ENCODE measurements at places on chromosomes 3 and 15. TPM values are rescaled to one million over a fixed set of nuclear protein-coding genes. Genes with fewer than 3 reads are reported as not detected.
A peak's percentile ranks its signal among the peaks of the same experiment; 100 is the strongest.

GRCh38 chr3:176919836-176920765 lies 277.2 kb downstream of the TBL1XR1 start:
- no peaks in the 10 kb centered on the region for H3K27me3 ChIP-seq
- H3K36me3 ChIP-seq: no peaks in the 10 kb centered on the region
- H3K4me1 ChIP-seq: no peaks in the 10 kb centered on the region
- no peak for DNase-seq

Gene CEP152
- 9.2 TPM for total RNA-seq

GRCh38 chr3:143464850-143465249 lies 345.3 kb downstream of the CHST2 start:
- peaks cover 7% of the 10 kb centered on the region for H3K36me3 ChIP-seq
- no peaks in the 10 kb centered on the region for H3K4me1 ChIP-seq
- H3K4me3 ChIP-seq: no peak overlapping the region
- no peaks in the 10 kb centered on the region for H3K27me3 ChIP-seq

GRCh38 chr3:195250473-195251251 lies 20.3 kb downstream of the XXYLT1 start:
- peak; percentile 28 for DNase-seq
- no peaks in the 10 kb centered on the region for H3K36me3 ChIP-seq
- H3K27ac ChIP-seq: no peak overlapping the region
- H3K27me3 ChIP-seq: no peaks in the 10 kb centered on the region
- no peak overlapping the region for H3K4me3 ChIP-seq

GRCh38 chr3:127170814-127171213 lies 22.1 kb upstream of the PRR23E start:
- H3K27ac ChIP-seq: no peak overlapping the region
- no peaks in the 10 kb centered on the region for H3K4me1 ChIP-seq
- H3K36me3 ChIP-seq: no peaks in the 10 kb centered on the region
- DNase-seq: no peak

Gene EFHB
- total RNA-seq: 4.9 TPM

DNA sequence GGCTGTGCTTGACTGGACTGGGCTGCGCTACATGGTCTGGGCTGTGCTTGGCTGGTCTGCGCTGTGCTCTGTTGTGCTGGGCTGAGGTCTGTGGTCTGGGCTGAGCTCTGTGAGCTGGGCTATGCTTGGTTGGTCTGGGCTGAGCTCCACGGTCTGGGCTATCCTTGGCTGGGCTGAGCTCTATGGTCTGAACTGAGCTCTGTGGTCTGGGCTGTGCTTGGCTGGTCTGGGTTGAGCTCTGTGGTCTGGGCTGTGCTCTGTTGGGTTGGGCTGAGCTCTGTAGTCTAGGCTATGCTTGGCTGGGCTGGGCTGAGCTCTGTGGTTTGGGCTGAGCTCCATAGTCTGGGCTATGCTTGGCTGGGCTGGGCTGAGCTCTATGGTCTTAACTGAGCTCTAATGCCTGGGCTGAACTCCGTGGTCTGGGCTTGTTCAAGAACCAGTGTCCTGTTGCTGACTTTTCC lies 92.0 kb downstream of the PLXNA1 start:
- H3K27me3 ChIP-seq: no peaks in the 10 kb centered on the region
- no peaks in the 10 kb centered on the region for H3K4me1 ChIP-seq
- no peak for DNase-seq
- no peaks in the 10 kb centered on the region for H3K36me3 ChIP-seq

Gene GUCA1C
- not detected for total RNA-seq

Gene GOLGA8G
- total RNA-seq: not detected

GRCh38 chr3:128151758-128152274 lies 1.5 kb upstream of the EEFSEC start:
- no peaks in the 10 kb centered on the region for H3K36me3 ChIP-seq
- H3K27me3 ChIP-seq: no peaks in the 10 kb centered on the region
- H3K4me3 ChIP-seq: no peak overlapping the region
- peaks cover 16% of the 10 kb centered on the region for H3K4me1 ChIP-seq
- no peak overlapping the region for H3K27ac ChIP-seq
- no peak for DNase-seq

DNA sequence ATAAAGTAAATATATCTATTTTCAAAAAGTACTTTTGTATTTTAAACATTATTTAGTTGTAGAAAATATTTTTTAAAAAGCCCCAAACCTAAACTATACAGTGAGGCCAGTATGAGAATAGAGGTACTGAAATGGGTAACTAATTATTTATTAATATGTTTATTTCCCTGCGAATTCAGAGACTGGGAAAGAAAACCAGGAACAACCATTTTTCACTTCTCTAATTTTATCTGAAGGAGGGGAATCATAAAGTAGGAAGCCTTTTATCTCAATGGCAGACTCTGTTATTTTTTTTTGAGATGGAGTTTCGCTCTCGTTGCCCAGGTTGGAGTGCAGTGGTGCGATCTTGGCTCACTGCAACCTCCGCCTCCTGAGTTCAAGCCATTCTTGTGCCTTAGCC lies 63.6 kb upstream of the TRAK1 start:
- no peak for DNase-seq
- H3K4me1 ChIP-seq: peaks cover 6% of the 10 kb centered on the region
- no peaks in the 10 kb centered on the region for H3K36me3 ChIP-seq
- no peak overlapping the region for H3K4me3 ChIP-seq
- H3K27me3 ChIP-seq: no peaks in the 10 kb centered on the region

Gene WNT5A
- total RNA-seq: not detected

Gene RBP2
- not detected for total RNA-seq

DNA sequence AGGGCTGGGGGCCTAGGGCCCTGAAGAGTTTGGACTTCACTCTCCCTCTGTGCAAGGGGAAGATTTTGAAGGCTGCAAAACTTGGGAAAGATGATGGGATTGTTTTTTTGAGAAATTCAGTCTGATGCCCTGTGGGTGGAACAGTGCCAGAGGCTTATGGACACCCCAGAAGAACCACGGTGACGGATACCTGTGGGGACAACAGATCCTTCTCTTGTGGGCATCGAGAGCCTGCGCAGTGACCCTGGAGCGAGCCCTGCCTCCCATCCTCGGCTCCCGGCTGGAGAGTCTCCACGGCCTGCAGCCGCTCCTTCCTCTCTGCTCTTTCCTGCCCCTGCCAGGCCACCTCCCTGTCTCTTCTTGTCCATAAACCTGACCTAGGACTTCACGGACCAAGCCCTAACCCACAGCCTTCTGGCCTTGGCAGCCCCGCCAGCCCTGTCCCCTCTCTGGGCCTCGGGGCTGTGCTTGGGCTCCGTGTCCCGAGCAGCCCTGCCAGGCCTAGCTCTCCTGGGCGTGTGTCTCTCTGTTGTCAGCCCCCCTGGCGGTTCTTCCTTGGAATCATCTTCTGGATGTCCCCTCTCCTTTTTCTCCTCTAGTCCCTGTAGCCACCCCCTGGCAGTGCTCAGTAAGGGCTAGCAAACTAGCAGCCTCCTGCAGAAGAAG lies 98.4 kb downstream of the VGLL4 start:
- no peak overlapping the region for H3K4me3 ChIP-seq
- no peak overlapping the region for H3K27ac ChIP-seq
- peaks cover 5% of the 10 kb centered on the region for H3K4me1 ChIP-seq
- H3K27me3 ChIP-seq: no peaks in the 10 kb centered on the region

DNA sequence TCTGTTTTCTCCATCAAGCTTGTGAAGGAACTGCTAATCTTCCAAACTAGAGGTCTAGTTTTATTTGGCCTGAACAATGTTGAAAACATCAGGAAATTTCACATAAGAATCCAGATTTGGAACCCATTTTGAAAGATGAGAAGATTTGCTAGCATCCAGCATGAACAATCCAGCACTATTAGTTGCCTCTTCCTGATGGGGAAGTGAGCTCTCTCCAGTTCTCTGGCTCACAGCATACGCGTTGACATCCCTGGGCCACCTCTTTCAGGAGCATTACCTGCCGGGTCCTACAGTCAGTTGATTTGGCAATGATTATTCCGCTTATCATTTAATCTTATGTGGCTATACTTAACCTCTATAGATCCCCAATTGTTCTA lies 10.9 kb downstream of the GPR87 start:
- H3K4me3 ChIP-seq: no peak overlapping the region
- DNase-seq: no peak
- H3K27ac ChIP-seq: no peak overlapping the region

DNA sequence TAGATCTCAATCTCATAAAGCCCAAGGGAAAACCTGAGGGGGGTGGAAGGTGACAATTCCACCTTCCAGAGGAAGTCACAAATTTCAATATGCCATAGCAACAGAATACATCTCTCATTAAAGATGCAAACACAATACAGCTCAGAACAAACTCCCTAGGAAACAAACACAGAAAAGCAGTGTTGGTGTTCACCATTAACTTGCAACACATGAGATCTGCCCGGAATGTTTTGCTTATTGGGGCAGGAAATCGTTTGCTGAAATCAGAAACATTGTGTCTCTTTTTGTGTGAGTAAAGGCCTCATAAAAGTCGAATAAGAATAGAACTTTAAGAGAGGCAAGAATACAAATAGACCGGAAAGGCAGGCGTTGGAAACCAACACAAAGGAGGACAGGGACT lies 5.8 kb upstream of the RYR3 start:
- no peaks in the 10 kb centered on the region for H3K36me3 ChIP-seq
- H3K27ac ChIP-seq: no peak overlapping the region
- no peak for DNase-seq
- peaks cover 6% of the 10 kb centered on the region for H3K27me3 ChIP-seq
- no peaks in the 10 kb centered on the region for H3K4me1 ChIP-seq

Gene C2CD4A
- total RNA-seq: not detected

DNA sequence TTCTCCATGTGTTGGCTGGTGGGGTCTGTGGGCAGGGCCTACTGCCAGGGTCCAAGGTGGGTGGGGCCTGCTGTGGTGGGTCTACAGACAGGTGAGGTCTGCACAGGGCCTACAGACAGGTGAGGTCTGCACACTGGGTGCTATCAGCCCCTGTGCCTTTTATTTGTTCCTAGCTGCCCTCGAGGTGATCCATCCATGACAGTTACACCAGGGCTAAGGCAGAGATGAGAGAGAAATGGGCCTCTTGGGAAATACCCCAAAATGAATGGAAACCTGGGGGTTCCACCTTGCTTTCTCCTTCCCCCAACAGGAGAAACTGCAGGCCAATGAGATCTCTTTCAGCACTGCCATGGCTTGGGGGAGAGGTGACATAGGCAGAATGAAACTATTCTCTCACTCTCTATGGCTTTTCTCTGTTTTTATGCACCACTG lies 36.4 kb downstream of the CFAP100 start:
- H3K36me3 ChIP-seq: peaks cover 3% of the 10 kb centered on the region
- no peak overlapping the region for H3K27ac ChIP-seq
- H3K4me3 ChIP-seq: no peak overlapping the region
- no peak for DNase-seq
- H3K4me1 ChIP-seq: no peaks in the 10 kb centered on the region

Gene ADGRG7
- total RNA-seq: not detected

- H3K27me3 ChIP-seq: no peaks in the 10 kb centered on the region
- H3K36me3 ChIP-seq: no peaks in the 10 kb centered on the region
- no peak overlapping the region for H3K27ac ChIP-seq
- peak; percentile 27 for DNase-seq
- H3K4me3 ChIP-seq: no peak overlapping the region
Measured at GRCh38 chr3:59839810-59840515, 790.1 kb upstream of the CFAP20DC start.

DNA sequence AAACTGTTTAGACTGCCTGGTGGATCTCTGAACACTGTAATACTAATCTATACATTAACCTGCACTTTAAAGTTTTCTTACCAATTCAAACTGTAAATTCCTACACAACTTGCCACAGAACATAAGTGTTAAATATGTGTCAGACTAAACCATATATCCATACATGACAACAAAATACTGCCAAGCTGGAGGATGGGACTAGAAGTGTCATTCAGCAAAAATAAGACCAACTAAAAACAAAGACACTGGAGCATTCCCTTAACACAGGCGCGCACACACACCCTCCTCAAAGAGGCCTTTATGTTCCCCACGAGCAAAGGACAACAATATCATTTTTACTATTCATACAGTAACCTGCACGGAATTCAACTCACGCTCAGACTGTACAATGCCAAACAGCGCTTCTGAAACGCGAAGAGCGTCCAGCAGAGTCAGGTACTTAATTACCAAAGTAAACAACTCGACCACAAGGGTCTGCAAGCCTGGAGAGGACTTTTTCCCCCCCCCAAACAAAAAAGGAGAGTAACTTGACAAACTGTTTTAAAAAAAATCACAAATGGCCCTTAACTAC lies 1.1 kb downstream of the DCUN1D1 start:
- H3K4me3 ChIP-seq: peak overlapping the region; percentile 94
- peak overlapping the region; percentile 42 for H3K27ac ChIP-seq
- H3K4me1 ChIP-seq: peaks cover 21% of the 10 kb centered on the region
- no peaks in the 10 kb centered on the region for H3K27me3 ChIP-seq

- no peaks in the 10 kb centered on the region for H3K36me3 ChIP-seq
- H3K4me3 ChIP-seq: no peak overlapping the region
- H3K4me1 ChIP-seq: no peaks in the 10 kb centered on the region
- DNase-seq: no peak
- no peaks in the 10 kb centered on the region for H3K27me3 ChIP-seq
Measured at GRCh38 chr15:28868744-28869345, 16.9 kb upstream of the APBA2 start.

Gene PLCB2
- total RNA-seq: 432 TPM

GRCh38 chr15:78272316-78272715 lies 8.0 kb downstream of the DNAJA4 start:
- H3K27ac ChIP-seq: no peak overlapping the region
- DNase-seq: no peak
- H3K4me1 ChIP-seq: no peaks in the 10 kb centered on the region
- H3K27me3 ChIP-seq: no peaks in the 10 kb centered on the region
- H3K4me3 ChIP-seq: no peak overlapping the region
- peaks cover 19% of the 10 kb centered on the region for H3K36me3 ChIP-seq

- H3K27me3 ChIP-seq: no peaks in the 10 kb centered on the region
- no peaks in the 10 kb centered on the region for H3K36me3 ChIP-seq
- H3K4me1 ChIP-seq: peaks cover 24% of the 10 kb centered on the region
- DNase-seq: no peak
- no peak overlapping the region for H3K27ac ChIP-seq
Measured at GRCh38 chr3:141273700-141274410, 42.2 kb downstream of the PXYLP1 start.

DNA sequence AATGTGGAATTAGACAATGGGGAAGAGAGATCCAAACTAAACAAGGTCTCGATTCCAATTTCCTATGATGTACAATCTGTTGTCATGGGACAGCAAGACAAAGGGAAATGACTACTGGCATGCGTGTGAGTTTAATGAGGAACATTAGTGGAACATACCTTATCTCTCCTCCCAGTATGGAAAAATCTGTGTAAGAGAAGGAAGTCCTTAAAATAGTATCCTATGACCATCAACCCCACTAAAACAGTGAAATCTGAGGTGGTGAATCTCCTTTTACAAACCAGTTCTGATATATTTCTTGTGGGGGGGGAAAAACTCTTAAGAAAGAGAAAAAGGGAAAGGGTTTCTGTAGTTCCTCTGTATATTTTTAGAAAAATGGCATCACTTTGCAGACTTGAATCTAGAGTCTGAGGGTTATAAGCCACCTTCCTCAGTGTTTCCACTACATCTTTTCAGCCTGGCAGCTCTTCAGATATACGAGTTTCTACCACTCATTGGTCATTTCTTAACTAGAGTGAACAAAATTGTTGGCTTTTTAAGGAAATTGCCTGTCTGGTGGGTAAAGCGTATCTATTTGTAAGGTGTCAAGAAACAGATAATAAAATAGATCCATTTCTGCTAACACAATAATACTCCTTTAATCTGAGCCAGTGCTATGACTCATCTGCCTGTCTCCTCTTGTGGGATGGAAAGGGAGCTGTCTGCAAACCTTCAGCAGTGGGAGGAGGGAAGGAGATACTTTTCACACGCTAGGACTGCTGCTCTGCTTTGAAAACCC lies 3.0 kb upstream of the TNFAIP8L3 start:
- peaks cover 35% of the 10 kb centered on the region for H3K27me3 ChIP-seq
- H3K27ac ChIP-seq: no peak overlapping the region
- no peak for DNase-seq
- peaks cover 14% of the 10 kb centered on the region for H3K4me1 ChIP-seq
- no peaks in the 10 kb centered on the region for H3K36me3 ChIP-seq
- no peak overlapping the region for H3K4me3 ChIP-seq
